NCI-H1417 treated with DMSO at 0.1 percent for 48 hours (cell line): ENCODE measurements at places on chromosomes 2 and 18.
A peak's percentile ranks its signal among the peaks of the same experiment; 100 is the strongest.

DNA sequence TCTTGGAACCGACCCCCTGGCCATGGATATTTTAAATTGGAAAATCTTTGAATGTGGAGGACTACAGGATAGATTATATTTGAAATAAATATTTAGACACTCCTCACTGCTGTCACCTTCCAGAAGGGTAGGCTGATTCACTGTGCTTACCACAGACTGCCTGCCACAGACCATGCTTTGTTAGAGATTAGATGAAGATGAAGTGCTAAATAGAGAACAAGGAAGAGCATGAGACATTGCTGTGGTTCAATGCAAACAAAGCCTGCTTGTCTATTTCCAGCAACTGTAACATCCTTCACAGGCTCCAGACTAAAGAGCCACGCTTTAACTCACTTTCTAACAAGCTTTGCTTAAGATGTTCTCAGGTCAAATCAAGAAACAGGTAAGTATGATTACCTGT is 81.0 kb upstream of the TMEM17 start:
- DNase-seq, result no peak

DNA sequence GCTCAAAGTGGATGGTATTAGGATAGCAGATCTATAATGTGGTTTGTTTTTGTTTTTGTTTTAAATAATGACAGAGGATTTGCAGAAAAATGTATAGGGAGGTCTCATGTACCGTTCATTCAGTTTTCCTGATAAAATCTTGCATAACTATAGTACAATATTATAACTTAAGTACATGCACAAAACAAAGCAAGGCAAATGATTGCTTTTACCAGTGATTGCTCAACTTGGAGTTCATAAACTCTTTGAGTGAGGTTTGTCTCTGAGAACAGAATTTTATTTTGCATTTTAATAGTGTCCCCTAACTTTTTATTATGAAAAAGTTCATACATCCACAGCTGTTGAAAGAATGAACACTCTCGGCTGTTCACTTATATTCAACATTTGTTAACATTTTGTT is 96.6 kb downstream of the MAP4K4 start:
- DNase-seq, result no peak

- no peak for DNase-seq
These were observed 9.3 kb downstream of the HADHA start for GRCh38 chr2:26235089-26235488.

DNA sequence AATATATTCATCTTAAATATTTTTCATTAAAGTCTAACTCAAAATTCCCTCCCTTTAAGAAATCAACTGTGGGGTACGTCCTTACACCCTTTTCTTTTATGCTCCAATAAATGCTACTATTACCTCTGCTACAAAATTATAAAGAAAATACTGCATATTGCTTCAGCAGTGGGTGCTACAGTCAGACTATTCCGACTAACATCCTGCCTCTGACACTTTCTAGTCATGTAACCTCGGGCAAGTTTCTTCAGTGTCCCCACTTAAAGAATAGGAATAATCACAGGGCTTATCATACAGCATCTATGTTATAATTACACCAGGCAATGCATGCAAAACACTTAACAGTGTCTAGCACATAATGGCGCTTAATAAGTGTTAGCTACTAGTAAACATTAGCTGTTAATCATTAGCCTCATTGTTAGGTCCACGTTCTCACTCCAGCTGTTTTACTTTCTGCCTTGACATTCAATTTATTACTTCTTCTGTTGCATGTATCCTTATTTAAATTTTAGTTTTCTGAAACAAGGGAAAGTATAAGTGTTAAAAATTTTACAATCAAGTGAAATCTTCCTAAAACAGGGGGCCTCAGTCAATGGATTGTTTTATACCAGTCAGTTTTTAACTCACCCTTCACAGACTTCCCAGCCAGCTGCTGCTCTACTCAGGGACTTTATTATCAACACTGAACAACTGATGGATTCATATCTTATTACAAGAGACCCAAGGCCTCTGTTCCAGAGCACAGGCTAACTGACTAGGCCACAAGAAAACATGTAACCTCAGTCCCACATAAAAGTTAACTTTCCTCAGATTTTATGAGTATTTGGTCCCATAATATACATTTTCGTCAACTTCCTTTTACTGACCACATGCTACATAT is 54.0 kb downstream of the CLASP1 start:
- DNase-seq, result peak; percentile 83

- no peak for DNase-seq
These were observed 4.4 kb downstream of the ANKRD23 start for GRCh38 chr2:96839293-96839874.

GRCh38 chr18:75377926-75378325 is 49.6 kb downstream of the SMIM21 start:
- no peak for DNase-seq

DNA sequence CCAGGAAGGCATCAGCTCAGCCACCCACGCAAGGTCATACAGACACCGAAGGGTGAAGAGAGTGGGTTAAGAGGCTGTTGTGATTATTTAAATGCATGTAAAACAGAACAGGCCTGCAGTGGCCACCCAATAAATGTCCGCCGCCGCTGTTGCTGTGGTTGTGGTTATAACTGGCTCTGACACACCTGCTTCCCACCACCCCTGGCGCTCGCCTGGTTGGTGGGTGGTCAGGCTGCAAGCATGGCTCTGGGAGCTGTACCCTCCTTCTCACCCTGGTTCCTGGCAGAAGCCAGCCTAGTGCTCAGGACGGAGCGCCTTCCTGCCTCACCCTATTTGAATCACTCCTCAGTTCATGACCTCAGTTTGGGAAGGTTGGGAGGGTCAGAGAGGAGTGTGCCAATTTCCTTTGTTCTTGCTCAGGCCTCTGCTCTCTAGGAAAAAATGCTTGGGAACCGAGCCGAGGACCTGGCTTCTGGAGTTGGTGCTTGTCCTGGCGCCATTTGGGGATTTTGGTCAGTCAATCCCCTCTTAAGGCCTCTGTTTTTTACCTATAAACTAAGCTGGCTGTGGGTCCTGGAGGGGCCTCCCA is 5.3 kb upstream of the CRYBA2 start:
- DNase-seq, result no peak

DNA sequence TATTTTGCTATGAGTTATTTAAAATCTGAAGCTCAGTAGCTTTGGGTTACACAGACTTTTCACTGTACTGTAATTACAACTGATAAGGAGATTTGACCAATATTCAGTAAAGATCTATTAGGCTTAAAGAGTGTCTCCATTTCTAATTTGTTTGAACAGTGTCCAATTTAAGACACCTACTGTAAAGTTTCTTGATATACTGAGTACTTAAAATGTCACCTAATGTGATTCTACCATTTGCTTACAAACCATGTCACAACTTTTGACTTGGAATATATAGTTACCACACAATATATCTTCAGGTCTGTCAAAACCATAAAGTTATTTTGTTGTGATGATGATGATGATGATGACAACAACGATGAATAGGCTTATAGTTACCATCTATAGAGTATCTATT is 228.5 kb upstream of the SMAD7 start:
- no peak for DNase-seq

DNA sequence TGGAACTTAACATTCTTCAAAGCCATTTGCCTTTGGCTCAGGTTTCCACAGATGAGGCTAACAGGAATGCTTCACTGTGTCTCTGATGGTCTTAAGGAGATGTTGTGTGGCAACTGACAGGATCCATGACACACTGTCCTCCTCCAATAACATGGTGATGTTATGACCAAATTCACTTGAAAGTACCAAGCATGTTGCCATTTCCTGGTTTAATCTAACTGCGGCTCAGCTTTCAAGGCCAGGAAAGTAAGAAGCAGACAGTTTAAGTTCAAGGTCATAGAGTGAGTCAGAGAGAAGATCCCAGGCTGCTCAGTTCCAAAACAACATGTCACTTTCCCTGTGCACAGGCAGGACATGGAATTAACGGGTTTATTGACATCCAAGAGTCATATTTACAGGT is 513.6 kb downstream of the STK39 start:
- no peak for DNase-seq

DNA sequence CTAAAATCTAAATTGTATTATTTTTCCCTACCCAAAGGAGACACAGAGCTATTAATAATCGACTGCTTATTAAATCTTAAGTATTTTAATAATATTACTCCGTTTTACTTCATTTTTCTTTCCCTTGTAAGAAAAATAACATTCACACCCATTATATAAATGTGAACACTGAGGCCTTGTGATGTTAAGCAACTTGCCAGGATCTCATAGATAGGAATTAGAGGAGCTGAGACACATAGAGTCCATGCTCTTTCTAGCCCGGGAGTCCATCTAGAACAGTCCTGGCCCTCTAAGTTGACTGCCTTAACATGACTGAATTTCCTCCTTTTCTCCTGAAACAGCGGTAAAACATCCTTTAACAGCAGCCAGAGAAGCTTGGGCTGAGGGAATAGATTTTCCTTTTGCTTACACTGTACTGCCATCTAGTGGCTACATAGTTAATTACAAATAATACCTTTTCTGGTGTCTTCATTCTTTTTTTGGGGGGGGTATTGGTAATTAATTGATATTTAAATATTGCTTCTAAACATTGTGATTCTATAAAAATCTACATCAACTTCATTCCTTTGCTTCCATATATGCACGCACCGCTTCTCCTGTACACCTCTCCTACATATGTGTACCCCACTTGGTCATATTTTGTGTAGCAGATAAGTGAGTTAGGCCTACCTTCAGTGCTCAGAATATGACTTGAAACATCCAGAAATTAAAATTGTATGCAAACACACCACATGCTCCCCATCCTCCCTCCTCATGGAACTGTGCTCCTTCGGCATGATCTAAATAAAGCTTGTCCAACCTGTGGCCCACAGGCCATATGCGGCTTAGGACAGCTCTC is 125.8 kb upstream of the HNMT start:
- no peak for DNase-seq

DNA sequence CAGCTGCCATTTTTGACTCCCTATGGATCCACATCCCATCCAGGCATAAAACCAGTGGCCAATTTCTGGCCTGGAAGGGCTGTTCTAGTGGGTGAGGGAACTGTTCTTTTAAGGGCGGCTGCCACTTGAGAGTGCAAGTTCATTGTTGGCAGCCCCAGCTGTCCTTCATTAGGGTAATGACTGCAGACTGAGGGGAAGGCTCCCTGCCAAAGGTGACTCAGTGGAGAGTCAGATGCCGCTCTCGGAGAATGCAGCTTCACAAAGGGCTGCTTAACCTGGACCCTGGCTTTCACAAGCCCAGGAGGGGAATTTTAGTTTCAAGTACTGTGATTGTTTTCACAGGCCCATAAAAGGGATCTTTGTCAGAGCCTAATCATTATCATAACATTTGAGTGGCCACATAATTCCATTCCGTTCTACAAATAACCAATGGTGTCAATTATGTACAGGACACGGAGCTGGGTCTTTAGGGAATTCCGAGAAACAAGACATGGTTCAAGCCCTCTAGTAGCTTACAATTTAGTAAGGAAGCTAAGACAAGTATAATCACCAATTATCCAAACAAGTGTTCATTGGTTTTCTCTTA is 235.7 kb downstream of the CDCA7 start:
- no peak for DNase-seq

DNA sequence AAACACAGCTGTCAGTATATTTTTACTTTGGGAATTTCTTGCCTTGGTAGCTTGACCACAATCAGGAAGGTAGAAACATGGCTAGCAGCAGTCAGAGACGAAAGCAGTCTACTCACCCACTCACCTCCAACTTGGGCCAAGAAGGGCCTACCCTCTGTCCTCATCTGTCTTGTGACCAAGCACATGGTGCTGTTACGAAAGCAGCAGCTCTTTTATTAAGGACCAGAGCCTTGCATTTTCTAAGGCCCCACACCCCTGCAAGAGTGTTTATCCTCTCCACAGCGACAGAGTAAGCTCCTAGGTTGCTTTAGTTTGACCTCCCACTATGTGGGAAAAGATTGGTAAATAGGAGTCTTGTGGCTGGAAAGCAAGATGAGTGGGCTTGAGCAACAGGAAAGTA is 31.3 kb upstream of the MSTN start:
- no peak for DNase-seq

GRCh38 chr18:23073996-23074606 is 61.2 kb upstream of the CABLES1 start:
- DNase-seq, result no peak
